ENCODE measurements at places on chromosomes 1 and 21. TPM values are rescaled to one million over a fixed set of nuclear protein-coding genes. Genes with fewer than 3 reads are reported as not detected.

Gene CFHR3
- total RNA-seq: 1.5 TPM

Gene CDK18
- total RNA-seq: 19.3 TPM

Gene KCNAB2
- 7.2 TPM for total RNA-seq

Gene LYPD8
- total RNA-seq: not detected

Gene PALMD
- 0.33 TPM for total RNA-seq

Gene DIO1
- 4.1 TPM for total RNA-seq

Gene ORC1
- 14.8 TPM for total RNA-seq

Gene FBLIM1
- 78.3 TPM for total RNA-seq

Gene TPTE
- not detected for total RNA-seq

Gene TENT5C
- total RNA-seq: 12.9 TPM

- DNase-seq: no peak
Observed at GRCh38 chr1:212805767-212806166, 14.1 kb downstream of the TATDN3 start.

DNA sequence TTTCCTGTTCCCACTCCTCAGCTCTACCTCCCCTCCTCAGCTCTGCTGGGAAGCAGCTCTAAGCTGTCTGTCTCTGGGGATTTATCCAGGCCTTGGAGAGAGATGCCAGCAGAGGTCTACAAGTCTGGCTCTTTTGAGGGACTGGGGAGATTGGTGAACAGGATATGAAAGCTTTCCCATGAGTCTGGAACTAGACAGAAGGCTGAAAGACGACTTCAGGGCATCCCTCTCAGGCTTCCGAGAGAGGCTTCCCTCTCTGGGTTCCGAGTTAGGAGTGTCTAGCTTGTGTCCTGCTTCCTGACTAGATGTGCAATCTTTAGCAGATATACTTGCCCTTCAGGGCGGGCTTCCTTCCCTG is 733 bp downstream of the TMEM35B start:
- no peak for DNase-seq

DNA sequence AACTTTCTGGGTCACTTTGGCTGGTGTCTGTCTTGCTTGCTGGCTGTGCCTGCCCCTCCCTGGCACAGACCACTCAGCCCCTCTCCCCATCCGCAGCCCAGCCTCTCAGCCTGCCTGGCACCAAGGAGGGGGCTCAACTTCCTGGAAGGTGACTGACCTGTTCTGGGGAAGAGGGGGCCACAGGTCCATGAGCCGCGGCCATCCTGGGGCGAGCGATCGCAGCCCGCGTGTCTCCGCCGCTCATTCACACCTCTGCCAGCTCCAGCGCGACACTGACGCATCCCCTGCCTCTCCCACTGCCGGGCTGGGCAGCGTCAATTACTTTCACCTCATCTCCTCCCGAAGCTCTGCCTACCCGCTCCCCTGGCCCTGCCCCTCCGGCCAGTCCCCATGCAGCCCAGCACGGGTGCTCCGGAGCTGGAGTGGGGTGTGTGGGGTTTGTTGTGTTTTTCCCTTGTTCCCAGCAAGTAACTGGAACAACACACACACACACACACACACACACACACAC is 14.3 kb downstream of the SLC6A9 start:
- DNase-seq: no peak

DNA sequence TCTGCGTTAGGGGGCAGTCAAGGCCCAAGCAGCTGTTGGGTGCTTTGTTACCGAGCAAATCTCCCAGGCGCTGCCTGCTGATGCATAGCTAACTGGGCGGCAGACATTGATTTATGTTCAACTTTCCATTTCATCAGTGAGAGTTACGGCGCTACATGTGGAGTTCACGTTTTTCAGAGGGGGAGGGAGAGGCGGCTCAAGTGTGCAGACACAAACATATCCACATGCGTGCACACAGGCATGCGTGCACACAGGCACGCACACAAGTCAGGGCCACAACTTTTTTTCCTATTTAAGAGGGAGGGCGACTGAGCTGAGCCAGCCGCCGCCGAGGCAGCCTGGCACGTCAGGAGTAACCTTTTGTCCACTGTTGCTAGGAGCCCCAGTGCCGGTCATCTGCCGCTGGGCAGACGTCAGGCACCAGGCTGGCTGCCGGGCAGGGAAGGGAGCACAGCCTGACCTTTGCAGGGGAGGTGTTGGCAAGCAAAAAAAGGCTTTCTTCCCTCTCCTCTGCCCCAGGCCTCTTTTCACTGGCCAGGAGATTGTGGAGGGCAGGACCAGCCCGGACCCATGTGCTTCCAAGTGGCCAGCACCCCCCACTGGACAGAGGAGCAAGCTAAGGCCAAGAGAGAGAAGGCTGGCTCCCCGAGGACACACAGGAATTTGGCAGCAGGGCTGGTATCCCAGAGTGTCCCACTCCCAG is 73.3 kb downstream of the MRPL37 start:
- peak; percentile 76 for DNase-seq

DNA sequence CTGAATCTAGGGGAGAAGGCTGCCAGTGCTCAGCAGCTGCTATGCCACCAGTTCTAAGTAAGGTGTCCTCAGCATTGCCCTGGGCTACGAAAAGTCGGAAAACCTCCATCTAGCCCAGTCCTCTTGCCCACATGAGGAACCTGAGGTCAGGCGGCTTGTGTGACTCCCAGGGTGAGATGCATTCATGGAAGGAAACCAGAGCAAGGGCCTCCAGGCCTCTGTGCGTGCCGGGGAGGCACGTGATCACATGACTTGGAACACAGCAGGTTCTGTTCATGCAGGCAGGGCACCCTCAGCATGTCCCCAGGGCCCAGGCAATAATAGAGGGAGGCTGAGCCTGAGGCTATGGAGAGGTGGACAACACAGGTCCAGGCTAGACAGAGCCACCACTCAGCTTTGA is 312.5 kb upstream of the DUSP10 start:
- DNase-seq: no peak

GRCh38 chr1:101073836-101074235 is 48.3 kb upstream of the DPH5 start:
- DNase-seq: no peak

DNA sequence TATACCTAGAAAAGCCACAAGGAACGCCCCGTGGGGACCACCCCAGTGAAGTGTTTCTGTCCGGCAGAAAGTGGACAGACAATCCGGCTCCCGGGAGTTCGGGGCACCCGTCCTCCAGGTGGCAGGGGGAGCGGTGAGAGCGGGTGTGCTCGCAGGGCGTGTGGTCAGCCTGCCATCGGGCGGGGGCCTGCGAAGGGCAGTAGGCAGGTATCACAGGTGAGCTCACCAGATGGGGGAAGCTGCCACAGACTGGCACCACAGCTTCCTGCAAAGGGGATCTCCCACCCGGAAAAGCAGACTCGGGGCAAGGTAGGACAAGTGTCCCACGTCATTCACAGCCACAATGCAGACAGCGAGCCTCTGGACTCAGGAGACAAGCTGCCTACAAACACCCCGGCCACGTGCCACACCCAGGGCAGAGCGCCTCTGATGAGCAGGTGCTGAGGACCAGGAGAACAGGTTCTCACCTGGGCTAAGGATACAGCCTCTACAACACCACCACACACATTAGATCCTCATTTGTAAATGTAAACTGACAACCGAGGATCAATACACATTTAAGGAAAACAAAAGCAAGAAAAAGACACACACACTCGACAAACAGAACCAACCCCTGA is 36.4 kb downstream of the VPS26C start:
- no peak for DNase-seq

DNA sequence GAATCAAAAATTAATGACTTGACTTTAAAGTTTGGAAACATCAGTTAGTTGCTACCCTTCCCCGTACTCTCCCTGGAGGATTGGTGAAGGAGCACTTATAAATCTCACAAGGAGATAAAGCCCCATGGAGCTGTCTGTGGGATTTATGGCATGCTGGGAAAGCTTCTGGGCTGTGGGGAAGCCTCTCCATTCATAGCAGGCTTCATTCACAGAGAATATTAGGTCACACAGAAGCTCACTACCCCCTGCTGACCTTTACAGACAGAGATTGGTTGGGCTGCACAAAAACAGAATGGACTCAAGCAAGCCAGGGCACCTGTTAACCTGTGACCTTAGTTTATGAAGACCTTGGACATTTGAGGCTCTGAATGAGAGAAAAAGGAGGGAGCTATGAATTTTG is 32.1 kb downstream of the RGL1 start:
- DNase-seq: no peak

GRCh38 chr1:205258261-205258691 is 30.5 kb downstream of the TMCC2 start:
- DNase-seq: no peak

DNA sequence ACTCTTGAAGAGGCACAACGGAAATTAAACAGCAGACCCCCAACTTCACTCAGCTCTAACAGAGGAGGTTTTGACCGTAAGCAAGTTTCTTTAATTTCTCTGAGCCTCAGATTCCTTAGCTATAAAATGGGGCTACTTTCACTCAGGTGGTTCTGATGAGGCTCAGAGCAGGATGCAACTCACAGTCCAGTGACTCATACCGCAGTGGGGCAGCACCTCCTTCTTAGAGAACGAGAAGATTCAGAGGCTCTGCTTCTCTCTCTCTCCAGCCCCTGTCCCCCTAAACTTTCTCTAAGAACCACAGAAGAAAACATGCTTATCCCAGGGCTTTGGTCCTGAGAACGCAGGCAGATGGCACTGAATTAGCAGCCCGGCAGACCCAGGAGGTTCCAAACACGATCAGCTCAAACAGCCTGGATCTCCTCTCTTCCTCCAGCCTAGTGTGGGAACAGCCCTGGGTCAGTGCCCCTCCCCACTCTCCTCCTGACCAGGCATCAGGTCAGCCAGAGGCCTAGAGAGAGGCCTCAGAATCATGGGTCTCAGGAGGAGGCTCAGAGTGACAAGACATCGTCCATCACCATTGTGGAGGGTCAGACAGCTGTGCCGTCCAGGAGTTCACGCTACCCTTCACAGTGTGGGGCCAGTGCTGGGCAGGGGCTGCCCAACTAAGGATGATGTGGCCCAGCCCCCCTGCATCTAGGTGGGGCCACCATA is 433.0 kb downstream of the PTPRU start:
- DNase-seq: peak; percentile 57

GRCh38 chr1:28803051-28803450 is 8.9 kb upstream of the OPRD1 start:
- no peak for DNase-seq

DNA sequence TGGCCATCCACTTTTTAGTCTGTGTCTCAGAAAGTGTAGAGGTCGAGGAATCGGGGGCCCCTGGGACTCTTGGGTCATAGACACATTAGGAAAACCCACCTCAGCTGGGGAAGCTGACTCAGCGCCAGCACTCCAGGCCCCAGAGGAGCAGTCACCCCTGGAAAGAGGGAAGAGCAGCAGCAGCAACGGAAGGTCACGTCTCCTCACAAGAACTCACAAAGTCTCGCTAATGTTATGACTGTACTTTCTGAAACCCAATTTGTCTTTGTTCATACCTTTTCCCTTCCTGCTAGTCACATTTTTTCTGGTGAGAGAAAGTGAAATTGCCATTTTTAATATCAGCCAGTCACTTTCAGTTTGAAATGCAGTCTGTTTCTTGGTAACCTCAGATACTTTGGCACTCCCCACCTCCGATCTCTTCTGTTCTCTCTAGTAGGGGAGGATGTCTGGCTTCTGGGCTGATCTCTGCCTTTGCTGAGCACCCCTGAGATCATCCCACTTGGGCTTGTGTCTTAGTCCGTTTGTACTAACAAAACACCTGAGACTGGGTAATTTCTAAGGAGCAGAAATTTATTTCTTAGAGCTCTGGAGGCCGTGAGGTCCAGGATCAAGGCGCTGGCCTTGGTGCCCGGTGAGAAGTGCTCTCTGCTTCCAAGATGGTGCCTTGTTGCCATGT is 6.0 kb upstream of the NLRP3 start:
- no peak for DNase-seq

DNA sequence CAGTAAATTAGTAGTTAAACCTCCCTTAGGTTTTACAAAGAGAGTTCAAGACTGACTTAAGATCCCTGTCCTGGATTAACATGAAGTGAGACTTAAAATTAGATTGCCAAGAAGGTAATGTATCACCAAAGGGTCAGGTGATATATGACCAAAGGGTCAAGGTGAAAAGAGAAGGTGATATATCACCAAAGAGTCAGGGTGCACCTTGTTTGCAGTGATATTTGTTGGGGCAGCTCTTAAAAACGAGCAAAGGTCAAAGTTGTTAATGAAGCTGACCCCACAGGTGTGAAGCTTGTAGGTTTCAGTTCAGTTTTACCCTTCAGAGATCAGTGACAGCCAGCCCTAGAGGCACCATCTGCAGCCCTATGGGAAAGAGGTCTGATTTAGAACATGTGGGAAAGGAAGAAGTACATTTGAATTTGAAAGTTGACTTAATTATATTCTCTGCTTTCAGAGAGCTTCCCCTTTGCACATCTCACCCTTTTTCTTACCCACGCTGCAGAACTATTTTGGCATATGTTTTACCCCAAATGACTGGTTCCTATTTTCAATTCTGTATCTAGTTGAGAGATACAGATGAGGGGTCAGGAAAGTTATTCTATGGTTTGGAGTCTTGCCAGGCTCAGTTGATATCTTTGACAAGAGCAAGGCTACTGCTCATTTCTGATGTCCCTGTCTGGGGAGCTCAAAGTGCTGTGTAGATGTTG is 170.8 kb downstream of the S1PR1 start:
- no peak for DNase-seq

DNA sequence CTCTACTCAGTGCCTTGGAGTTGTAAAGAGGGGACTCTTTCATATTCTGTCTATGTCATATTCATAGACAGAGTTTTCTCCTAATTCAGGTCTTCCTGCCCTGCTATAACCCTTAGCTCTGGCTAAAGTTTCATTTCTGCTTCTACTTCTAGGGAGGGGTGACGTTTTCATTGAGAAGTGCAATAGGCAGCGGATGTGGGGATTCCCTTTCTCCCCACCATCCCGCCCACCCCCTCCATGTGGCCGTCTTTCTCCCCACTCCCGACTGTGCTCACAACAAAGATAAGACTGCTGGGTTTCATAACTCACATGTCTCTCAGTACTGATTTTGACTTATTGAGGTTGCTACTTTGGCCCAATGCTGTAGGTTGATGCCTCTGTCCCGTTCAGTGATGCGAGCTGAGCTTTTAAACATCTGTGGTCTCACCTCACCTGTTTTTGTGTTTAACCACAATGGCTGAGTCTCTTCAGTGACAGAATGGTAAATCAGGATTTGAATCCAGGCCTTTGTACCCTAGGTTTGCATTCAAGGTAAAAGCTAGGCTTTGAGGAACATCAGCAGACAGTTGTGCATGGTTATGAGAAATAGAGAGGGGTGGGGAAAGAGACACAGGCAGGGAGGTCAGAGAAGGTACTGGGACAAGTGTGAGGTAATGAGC is 7.8 kb upstream of the KIF14 start:
- DNase-seq: no peak

- DNase-seq: no peak
Observed at GRCh38 chr1:174605198-174605597, 157.4 kb downstream of the GPR52 start.

DNA sequence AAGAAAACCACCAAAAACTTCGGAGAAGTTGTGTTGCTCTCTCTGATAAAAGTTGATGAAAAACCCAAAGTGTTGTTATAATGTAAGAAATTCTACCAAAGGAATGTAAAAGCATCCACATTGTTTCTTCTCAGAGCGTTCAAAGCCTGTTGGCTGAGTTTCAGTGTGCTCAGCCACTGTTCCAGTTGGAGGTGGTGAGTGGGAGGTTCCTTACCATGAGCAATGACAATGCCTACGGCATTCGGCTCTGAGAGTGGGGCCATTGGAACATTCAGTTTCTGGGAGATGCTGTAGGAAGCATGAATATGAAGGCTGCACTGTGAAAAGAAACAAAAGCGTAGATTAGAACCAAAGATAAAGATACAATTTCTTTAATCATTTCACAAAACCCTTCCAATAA is 20.5 kb upstream of the MYBPHL start:
- DNase-seq: no peak

Data from type B pancreatic cell (in vitro differentiated cells).